ENCODE measurements at places on chromosomes 2 and 18.

DNA sequence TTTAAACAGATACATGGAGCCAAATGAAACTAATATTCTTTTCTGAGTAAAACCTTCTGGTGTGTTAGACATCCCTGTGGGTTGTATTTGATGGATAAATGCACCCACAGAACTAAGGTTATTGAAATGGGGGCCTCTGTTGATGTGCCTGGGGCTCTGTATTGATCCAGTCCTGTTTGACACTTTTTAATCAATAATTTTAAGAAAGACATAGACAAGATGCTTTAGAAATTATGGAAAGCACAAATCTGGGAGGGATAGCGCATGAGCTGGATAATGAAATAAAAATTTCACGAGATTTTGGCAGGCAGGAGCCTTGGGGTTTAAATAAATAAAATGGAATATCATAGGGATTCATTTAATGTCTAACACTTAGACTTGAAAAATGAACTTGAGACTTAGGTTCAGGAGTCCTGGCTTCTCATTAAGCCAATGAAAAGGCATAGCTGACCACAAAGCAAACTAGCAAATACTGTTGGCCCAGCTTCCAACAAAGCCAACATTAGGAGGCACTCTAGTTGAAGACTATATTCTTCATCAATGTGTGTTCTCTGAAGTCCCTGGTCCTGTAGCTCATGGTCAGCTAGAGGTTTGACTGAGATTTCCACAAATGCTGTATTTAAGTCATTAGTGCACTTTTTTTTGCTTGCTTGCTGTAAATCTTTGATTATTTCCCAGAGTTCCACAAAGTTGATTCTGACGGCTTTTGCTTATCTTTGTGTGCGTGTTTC, 64.2 kb upstream of the SH3RF3 start:
- DNase-seq = no peak

DNA sequence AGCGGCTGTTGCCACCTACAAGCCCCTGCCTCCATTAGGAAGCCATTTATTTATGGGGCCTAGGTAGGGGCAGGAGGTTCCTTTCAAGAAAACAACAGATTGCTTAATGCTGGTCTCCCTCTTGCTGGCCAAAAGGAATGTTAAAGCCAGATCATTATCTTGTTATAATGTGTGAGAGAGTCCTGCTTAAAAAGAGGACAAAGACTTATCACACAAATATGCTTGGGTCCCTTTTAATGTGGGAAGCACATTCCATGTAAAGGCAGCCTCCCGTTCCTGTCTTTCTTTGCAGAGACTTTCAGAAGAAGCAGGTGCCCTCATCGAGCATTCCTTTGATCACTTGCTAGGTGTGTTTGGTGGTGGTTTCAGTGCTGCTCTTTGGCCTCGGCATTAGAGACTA, 76.4 kb downstream of the AGAP1 start:
- DNase-seq = no peak

DNA sequence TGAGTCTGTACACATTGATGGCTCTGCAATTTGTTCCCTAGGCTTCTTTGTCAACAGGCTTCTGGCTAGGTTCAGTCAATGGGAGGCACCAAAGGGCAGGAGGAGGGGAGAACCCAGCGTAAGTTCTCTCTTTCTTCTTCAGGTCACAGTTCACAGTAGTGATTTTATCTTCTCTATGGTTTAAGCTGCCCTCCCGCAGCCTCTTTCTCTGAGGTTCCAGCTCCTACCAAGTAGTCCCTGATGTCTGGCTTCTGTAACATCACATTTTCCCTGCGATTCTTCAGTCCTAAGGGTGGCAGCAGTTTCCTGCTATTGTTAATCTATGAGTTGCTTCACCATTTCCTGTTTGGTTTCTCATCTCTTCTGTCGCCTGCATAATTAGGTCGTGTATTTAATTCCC, 107.4 kb downstream of the CPO start:
- no peak for DNase-seq

DNA sequence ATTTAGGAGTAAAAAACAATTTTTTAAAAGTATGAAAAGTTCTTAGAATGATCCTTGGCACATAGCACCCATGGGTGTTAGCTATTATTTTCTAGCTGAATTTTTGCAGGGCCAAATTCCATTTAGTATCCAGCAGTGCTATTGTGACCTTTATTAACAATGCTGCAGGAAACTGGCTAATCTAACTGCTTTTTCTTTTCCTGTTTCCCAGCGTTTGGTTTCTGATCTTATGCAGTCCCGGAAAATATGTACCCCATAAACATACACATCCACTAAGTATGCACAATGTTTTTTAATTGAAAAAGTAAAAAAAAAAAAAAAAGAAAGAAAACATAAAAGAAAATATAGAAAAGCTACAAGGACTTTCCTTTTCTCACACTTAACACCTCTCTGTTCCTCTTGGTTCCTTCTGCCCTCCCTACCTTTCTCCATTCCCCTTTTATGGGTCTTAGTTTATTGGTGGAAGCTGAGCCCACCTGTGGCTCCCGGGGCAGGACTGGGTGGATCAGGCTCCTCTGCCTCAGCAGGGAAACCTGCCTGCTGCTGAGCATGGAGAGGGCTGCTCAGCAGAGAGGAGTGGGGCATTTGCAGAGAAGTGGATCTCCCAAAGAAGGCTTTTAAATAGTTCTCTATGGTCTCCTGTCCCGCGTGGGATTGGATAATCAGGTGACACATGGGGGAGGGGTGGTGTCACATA, 9.3 kb upstream of the SLC16A14 start:
- DNase-seq = no peak

DNA sequence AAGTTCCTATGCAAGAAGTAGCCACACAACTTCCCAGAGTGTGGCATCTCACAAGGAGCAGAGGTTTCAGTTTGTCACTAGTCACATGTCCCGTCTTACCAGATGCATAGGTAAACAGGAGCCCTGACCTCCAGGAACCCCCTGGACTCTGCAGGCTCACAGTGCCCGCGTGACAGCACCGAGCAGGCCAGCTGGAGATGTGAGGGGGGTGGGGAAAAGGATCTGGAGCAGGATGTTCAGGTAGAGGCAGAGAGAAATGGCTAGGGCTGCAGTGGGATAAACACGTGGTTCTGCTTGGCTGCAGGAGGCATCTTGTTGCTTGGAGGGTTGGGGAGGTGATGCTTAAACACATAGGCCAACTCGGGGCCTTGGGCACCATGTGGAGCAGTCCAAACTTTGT, 54.2 kb downstream of the IMPA2 start:
- DNase-seq = no peak

- no peak for DNase-seq
Observed at GRCh38 chr2:64837925-64838641, 151.1 kb upstream of the SLC1A4 start.

- DNase-seq = no peak
Observed at GRCh38 chr2:178093471-178093870, 18.8 kb upstream of the RBM45 start.

- DNase-seq = no peak
Observed at GRCh38 chr2:224259831-224260230, 142.1 kb downstream of the FAM124B start.

DNA sequence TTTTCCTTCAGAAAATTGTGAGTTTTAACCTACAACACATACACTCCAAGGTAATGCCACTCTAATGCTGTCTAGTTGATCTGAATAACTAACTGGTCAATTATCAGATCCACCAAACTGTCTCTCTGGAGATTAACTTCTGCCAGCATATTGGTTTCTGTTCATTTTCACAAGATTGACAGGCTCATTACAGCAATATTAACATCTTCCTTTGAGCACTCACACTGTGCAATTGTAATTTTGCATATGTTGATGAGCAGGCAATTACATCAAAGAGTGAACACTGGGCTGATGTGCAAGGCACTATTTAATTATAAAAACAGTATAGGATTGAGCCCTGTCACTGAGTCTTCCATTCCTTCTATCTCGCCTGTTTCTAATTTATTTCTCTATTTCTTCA, 197.3 kb downstream of the SLC8A1 start:
- no peak for DNase-seq

DNA sequence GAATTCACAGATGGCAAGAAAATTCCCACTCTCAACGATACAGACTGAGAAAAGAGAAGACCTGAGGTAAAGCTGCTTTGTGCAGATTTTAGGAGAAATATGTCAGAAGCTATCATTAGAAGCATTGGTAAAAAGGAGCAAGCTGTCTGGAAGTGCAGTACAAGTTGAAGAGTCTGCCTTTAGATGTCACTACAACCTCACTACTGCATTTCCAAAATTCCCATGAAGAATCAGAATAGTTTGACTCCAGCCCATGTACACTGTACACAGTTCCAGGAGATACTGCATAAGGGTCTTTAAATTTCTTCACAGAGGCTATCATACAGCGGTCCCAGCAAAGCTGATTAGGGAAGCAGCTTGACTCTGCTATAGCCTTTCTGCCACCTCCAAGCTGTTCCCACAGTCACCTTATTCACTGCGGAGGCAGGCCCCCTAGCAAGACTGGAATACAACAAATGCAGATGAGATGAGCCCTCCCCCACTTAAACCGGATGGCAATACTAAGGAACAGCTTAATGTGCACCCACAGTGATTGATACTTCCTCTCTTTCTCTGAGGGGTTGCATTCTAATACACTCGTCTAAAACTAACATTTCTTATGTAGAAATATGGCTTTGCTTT, 527.4 kb downstream of the TMEM182 start:
- peak; percentile 20 for DNase-seq

- peak; percentile 18 for DNase-seq
Observed at GRCh38 chr2:13616059-13616458, 899.3 kb downstream of the TRIB2 start.

DNA sequence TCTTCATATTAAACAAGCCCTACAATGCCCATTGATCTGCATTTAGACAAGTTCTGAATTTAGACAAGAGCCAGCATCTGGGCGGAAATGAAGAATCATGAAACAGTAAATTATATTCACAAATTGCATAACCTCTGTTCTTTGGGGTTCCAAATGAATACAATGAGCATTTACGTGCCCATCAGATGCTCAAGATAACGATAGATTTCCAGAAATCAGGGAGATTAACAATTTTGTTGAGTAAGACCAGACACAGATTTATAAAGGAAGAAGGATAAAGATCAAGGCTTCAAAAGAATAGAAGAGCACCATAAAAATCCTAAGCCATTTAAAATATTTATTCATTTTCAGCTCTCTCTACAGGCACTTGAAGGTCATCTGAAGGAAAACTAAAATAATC, 59.7 kb upstream of the CDH20 start:
- no peak for DNase-seq
